Activated T-cell treated with anti-CD3 and anti-CD28 coated beads, Interleukin-2, amount 50 U/mL, for 72 hours (primary cell): ENCODE measurements at places on chromosomes 7 and 10.
A peak's percentile ranks its signal among the peaks of the same experiment; 100 is the strongest.

DNA sequence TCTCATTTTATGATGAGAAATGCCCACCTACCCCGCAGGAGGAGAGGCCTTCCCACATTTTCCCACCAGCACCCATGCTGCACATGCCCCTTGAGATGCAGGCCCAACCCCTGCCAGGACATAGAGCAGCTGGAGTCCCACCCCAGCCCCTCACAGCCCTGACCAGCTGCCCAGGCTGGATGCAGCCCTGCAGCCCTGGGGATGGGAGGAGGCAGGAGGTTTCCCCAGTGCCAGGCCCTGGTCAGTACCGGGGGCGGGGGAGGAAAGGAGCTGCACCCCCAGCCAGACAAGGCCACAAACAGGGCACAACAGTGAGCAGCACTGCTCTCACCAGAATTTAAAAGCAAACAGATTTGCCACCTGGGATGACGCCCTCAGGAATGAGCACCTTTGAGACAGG lies 196.1 kb downstream of the PTPRN2 start:
- DNase-seq = no peak

GRCh38 chr7:137985253-137985896 lies 16.5 kb downstream of the CREB3L2 start:
- no peak for DNase-seq

- no peak for DNase-seq
Observed at GRCh38 chr10:97028126-97028831, 157.5 kb downstream of the SLIT1 start.

- no peak for DNase-seq
Observed at GRCh38 chr7:156603629-156604028, 36.9 kb upstream of the RNF32 start.

GRCh38 chr10:125003146-125003900 lies 61.4 kb downstream of the ZRANB1 start:
- no peak for DNase-seq

DNA sequence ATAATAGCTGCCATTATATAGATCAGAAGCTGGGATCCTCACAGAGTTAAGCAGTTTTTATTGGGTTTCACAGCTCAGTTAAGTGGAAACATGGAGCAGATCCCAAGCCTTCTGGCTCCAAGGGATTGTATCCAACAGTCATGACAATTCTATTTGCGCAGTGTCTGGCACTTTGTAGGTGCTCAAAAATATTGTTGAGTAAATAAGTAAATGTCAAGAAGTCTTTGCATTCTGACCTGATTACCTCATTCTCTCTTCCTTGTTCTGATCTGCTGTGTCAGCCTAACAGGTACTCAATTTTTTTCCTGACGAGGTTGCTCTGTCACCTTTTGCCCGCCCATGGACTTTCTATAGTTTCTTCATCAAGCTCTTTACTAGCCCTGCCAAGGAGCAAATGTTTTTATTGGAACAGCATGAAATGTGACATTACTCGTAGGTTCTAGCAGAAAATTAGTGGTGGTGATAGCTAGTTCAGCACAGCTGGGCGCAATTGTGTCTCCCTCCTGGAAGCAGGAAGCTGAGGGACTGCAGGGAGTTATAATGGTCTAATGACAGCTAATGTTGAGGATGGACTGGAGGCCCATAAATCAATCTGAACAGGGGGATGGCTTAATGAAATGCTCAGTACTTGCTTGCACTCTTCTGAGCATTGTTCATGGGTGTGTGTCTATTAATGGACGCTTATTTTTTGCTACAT lies 680.2 kb downstream of the CCSER2 start:
- DNase-seq = no peak

- no peak for DNase-seq
Observed at GRCh38 chr10:19853831-19854230, 37.6 kb downstream of the PLXDC2 start.

GRCh38 chr10:125691160-125691981 lies 8.4 kb upstream of the TEX36 start:
- no peak for DNase-seq

- DNase-seq = no peak
Observed at GRCh38 chr7:115462301-115463015, 540.6 kb downstream of the MDFIC start.

DNA sequence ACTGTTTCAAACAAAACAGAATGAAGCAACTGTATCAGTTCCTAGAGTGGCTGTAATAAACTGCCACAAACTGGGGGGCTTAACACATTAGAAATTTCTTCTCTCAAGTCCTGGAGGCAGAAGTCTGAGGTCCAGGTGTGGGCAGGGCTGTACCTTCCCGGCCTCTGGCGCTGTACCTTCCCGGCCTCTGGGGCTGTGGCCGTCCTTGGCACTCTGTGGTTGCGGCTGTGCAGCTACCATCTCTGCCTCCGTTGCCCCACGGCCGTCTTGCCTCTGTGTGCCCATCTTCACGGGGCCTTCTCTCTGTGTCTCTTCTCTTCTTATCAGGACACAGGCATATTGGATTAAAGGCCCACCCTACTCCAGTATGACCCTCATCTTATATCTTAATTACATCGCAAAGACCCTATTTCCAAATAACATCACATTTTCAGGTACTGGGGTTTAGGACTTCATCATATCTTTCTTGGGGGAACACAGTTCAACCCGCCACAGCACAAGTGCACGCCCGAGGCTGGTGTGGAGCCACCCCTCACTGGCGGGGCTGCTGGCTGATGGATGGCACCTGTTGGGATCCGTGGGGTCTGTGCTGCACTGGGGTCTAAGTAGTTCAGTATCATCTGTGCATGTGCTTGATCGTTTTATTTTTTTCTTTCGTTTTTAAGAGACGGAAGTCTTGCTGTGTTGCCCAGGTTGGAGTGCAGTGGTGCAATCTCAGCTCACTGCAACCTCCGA lies 123.2 kb downstream of the ACTR3B start:
- DNase-seq = no peak

DNA sequence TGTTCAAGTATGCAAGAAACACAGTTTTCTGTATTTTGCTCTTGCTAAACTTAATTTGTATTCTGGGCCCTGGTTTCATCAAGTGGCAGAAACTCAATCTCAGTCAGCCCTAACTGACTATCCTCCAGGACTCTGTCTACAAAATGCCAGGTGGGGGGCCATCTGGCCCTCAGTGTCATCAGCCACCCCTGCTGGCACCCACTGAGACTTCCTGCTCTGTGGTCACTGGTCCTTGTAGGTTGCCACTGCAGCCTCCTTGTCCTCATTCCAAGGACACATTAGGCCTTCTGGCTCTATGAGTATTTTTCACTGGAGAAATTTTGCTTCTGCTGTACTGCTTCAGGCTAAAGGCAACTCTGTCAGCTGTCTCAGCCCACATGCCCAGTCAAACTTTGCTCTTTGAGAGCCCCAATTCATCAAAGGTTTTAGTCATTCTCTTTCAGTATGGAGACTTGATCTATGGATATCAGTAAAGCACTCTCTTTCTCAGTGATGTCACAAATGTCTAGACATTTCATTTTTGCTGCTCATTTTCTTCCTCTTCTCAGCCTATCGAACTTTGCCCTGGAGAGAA lies 163.6 kb downstream of the KCND2 start:
- DNase-seq = no peak

DNA sequence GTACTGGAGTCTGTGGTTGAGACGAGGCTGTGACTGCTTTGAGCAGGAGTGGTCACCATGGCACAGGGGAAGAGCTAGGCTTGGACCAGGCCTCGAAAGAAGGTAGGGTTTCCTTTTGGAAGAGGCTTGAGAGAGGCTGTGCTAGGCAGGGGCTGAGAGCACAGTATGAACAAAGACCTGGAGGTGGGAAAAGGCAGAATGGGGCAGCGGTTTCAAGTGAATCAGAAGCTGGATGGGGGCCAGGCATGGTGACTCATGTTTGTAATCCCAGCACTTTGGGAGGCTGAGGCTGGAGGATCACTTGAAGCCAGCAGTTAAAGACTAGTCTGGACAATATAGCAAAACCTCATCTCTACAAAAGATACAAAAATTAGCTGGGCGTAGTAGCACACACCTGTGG lies 65.9 kb downstream of the CLIP2 start:
- DNase-seq = no peak

DNA sequence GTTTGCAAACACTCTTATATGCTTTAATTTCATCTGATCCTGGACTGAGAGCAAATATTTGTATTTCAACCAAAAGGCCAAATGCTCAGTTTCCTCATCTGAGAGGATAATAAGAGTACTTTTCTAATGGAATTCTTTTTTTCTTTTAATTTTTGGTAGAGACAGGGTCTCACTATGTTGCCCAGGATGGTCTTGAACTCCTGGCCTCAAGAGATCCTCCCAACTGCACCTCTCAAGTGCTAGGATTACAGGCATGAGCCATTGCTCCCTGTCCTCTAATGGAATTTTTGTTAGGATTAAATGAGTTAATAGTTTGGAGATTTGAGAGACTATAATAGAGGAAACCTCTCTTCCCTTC lies 68.4 kb upstream of the KMT2E start:
- no peak for DNase-seq

DNA sequence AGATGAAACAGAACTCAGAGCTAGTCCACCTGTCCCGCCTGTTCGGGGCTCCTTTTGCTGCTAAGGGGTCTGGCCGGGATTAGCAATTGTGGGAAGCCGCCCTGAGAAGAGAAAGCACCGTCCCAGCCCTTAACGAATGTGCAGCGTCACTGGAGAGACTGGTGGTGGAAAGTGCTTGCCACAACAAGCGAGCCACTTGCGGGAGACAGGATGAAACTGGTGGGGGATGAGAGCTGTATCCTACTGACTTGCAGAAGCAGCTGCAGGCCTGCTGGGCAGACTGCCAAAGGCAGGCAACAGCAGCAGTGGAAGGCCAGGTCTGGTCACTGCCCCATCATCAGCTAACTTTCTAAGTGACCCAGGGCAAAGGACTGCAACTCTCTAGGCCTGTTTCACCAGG lies 95.4 kb downstream of the FAM53B start:
- DNase-seq = peak; percentile 63

DNA sequence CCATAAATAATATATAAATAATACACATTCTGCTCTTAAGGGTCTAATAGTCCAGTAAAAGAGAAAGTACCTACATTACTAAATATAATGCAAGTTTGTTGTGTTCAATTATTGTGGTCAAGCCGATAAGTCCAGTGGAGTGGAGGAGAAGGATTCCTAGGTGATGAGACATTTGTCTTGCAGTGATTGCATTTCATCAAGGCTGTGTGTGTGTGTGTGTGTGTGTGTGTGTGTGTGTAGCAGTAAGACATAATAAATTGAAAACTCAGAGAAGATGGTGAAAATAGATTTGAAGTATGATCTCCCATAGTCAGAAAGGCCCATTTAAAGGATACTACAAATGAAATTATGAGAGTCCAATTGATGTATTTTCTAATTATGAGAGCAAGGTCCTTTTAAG lies 192.5 kb upstream of the SEMA3C start:
- DNase-seq = no peak

GRCh38 chr7:110766864-110767263 lies 324.1 kb upstream of the LRRN3 start:
- no peak for DNase-seq

DNA sequence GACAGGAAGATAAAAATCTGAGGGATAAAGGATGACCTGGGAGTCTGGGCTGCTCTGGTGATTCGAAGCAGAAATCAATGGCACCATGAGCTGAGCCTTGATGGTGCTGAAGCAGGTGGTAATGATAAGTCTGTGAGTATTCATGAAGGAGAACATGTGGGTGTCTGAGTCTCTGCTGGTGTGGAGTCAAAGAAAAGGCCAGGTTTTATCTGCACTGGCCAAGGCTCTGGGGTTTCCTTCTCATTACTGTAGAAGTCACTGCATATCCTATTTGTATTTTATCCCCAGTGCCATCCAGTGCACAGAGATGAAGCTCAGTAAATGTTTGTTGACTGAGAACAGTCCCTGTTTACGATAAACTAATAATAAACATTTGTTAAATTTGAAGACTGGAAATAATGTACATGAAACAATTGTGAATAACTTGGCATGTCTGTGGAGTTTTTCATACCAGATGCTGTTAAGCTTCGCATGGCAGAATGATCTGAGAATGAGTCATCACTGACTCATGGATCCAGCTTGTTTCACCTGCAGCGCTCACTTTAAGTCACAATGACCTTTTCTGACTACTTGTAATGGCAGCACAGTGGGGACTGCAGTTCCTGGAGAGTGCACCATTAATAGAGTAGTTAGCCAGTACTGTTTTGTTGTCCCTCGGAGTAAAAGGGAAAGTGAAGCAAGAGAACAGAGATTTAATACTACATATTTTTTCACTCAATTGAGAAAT lies 538.5 kb downstream of the HTR7 start:
- DNase-seq = peak; percentile 6

- DNase-seq = no peak
Observed at GRCh38 chr7:84595026-84595425, 400.4 kb upstream of the SEMA3A start.

- no peak for DNase-seq
Observed at GRCh38 chr7:121180436-121181063, 148.2 kb upstream of the WNT16 start.

- DNase-seq = no peak
Observed at GRCh38 chr7:31918706-31919393, 151.4 kb downstream of the PDE1C start.
